Amniotic stem cell (primary cell): ENCODE measurements at places on chromosomes 2 and 18.
A peak's percentile ranks its signal among the peaks of the same experiment; 100 is the strongest.

DNA sequence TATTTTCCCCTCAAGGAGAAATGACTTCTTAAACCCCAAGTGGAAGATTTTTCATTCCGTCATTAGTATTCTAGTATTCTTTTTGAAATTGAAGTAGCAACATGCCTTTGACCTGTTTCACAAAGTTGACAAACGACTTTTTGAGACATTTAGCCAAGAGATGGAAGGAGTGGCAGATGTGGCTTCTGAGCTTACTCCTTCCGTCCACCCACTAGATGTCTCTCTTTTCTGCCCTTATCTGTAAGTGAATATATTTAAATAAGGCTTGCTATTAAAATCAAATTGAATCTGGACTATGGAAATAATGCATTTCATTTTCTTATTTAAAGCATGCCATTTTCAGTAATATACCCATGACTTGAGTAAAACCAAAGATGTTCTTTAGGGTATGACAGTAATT lies 74.1 kb downstream of the ACTR3 start:
- no peak for DNase-seq

- DNase-seq, result peak; percentile 27
Measured at GRCh38 chr2:105789745-105790460, 45.2 kb downstream of the NCK2 start.

DNA sequence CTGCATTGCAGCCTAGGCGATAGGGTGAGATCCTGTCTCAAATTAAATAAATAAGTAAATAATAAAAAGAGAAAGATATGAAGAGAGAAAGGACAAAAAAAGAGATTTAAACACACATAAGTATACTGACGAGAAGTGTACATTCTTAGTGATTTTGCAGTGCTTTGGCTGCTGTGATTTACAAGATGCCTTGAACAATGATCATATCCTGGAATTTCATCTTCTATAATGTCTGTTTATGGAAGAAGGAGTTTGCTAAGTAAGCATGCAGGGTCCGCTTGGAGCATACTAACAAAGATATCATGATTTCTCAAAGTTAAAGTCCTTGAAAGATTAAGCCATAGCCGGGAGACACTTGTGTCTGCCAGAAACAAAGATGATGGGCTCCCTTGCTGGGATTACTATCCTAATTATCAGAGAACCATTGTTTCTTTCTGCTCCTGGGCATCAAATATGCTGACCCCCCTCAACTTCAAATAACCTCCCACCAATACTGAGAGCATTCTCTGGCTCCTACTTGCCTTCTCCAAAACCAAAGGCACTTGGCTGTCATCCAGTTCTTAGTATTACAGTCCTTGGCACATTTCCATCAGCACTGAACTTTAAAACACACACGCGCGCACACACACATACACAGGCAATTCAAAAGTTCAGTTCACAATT lies 47.5 kb upstream of the STAM2 start:
- peak; percentile 34 for DNase-seq

DNA sequence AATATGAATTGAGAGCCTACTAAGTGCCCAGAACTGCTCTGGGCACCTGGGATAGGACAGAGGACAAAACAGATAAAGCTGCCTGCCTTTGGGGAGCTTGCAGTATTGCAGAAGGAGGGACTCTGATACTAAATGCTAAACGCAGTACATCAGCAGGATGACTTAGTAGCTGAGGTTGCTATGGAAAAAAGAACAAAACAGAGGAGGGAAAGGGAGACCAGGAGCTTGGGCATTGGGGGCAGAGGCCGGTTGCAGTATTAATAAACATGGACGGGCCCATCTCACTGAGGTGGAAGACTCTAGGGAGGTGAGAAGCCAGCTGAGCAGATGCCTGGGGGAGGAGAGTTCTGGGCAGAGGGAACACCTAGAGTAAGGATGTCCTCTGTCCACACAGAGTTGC lies 66.1 kb upstream of the SP3 start:
- no peak for DNase-seq

DNA sequence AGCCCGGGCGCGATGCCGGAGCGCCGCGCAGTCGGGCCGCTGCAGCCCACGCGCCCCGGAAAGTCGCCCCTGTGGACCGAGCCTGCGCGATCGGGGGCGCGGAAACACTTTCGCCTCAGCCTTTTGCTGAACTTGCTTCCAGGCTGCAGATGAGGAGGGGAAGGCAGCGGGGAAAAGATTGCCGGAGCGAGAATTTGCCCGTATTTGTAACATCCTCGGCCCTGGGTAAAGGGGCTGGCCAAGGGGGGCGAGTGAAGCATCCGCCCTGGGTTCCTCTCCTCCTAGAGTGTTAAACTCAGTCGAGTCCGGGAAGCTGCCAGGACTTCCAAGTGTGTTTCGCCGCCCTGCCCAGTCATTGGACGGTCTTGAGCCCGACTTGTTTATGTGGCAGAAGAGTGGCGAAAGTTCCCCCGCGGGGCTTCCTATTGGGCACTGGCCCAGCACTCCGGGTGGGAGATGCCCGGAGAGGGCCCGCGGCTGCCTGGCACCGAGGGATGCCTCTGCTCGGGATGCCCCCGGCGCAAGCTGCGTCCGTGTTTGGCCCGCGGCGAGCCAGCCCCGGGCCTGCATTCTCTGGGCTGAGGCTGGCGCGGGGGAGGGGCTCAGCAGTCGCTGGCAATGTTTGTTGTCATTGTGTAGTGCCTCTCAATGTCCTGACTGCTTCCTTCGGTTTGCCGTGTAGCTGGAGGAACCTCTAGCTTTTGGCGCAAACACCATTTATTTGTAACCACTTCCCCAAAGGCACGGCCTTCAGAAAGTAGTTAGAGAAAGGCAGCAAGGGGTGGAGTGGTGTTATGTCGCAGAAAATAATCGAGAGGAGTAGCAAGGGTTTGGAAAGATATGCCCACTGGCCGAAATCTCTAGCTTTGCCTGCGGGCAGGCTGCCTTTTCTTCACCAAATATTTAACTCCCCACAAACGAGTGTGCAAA lies 1.1 kb downstream of the CYBRD1 start:
- peak; percentile 62 for DNase-seq

- DNase-seq, result no peak
Measured at GRCh38 chr18:25050605-25051004, 301.4 kb downstream of the ZNF521 start.

- DNase-seq, result no peak
Measured at GRCh38 chr2:140808820-140809219, 1322.0 kb downstream of the LRP1B start.

- DNase-seq, result no peak
Measured at GRCh38 chr2:176421297-176422050, 152.2 kb downstream of the MTX2 start.

- DNase-seq, result peak; percentile 19
Measured at GRCh38 chr2:191165176-191165643, 14.4 kb upstream of the STAT4 start.

GRCh38 chr2:115084446-115084845 lies 642.0 kb downstream of the DPP10 start:
- DNase-seq, result no peak

DNA sequence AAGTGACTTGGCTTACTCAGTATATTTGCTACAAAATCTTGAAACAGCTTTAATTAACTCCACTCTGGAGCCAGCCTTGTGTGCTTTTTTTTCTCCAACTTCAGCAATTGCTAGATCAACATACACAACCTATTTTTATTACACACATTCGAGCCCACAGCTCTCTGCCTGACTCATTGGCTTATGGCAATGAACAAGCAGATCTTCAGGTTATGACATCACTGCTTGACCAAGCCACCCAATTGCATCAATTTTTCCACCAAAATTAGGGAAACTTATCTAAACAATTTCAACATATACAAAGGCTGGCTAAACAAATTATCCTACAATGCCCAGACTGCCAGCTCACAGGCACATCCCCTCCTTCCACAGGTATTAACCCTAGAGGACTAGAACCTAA lies 39.6 kb upstream of the PDK1 start:
- DNase-seq, result peak; percentile 8

DNA sequence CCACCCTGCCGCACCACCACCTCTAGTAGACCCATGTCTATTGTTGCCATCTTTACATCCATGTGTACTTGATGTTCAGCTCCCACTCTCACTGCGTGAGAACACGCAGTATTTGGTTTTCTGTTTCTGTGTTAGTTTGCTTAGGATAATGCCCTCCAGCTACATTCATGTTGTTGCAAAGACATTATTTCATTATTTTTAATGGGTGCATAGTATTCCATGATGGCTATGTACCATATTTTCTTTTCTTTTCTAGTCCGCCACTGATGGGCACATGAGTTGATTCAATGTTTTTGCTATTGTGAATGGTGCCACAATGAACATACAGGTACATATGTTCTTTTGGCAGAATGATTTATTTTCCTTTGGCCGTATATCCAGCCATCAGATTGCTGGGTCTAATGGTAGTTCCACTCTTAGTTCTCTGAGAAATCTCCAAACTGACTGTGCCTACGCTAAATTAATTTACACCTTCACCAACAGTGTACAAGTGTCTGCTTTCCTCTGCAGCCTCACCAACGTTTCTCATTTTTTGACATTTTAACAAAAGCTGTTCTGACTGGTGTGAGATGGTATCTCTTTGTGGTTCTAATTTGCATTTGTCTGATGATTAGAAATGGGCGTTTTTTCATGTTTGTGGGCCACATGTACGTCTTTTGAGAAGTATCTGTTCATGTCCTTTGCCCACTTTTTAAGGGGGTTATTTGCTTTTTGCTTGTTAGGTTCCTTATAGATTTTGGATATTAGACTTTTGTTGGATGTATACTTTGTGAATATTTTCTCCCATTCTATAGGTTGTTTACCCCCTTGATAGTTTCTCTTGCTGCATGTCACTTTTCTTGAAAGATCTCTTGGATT lies 10.5 kb upstream of the ZNF513 start:
- DNase-seq, result no peak

DNA sequence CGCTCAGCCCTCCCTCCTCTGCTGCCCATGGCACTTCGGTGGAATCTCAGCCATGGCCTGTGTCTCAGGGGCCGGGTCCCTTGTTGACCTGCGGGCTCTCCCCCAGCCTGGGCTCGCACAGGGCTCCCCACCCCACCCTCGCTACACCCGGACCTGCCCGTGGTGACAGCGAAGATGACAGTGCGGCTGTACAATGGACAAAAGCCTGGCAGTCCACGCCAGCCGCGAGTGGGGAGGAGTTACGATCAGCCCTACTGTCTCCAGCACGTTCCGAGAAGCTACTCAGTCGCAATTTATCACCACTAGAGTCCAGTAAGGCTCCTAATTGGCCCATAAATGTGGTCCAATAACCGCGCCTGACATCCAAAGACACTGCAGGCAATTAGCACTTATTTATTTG lies 31.6 kb downstream of the GBX2 start:
- no peak for DNase-seq

- DNase-seq, result no peak
Measured at GRCh38 chr2:134679745-134680144, 39.1 kb downstream of the TMEM163 start.

DNA sequence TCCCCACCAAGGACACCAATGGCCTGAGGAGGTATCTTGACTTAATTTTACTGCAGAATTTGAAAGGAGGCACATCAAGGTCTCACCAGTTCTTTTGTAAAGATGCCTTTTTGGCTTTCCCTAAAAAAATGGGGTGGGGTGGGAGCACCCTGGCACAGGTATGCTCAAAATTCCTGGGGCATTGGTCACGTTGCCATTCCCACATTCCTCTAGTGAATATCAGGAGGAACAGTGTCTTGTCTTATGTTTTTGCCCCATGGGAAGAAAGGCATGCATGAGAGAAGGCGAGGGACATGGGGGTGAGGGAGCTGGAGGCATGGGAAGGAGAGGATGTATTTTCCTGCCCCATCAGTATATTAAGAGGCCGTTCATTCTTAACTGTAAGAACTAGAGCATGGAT lies 275.3 kb downstream of the CMPK2 start:
- DNase-seq, result no peak

- no peak for DNase-seq
Measured at GRCh38 chr2:133420788-133421187, 147.5 kb downstream of the NCKAP5 start.

GRCh38 chr2:230779126-230779525 lies 66.5 kb downstream of the CAB39 start:
- no peak for DNase-seq

GRCh38 chr2:60358476-60358875 lies 195.0 kb downstream of the BCL11A start:
- no peak for DNase-seq

- DNase-seq, result no peak
Measured at GRCh38 chr2:103789381-103790095, 1027.7 kb downstream of the TMEM182 start.

DNA sequence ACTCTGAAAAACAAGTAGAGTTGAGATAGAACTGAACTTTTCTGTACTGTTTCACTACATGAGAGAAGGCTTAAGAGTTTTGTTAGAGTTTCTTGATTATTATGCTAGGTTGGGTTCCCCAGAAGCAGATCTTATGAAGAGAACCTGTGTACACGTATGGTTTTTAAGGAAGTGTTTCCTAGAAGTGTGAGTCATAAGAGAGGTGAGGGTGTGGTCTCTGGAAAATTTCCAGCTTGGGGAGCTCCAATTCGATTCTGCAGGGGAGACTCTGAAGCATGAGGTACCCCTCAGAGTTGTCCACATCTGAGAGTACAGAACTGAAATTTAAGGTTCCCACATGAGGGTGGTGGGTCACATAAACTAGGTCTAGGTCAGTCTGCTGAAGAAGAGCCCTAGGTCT lies 83.3 kb upstream of the MAP2 start:
- no peak for DNase-seq
